ENCODE measurements at places on chromosomes 3 and 15.

GRCh38 chr3:45547764-45548680 lies 46.5 kb upstream of the LIMD1 start:
- no peak for DNase-seq

GRCh38 chr15:68428431-68428940 lies 3.5 kb downstream of the ITGA11 start:
- DNase-seq = no peak

- peak; percentile 66 for DNase-seq
Observed at GRCh38 chr15:92158426-92158825, 235.3 kb upstream of the ST8SIA2 start.

- DNase-seq = no peak
Observed at GRCh38 chr3:182969277-182969676, 11.1 kb downstream of the DCUN1D1 start.

- no peak for DNase-seq
Observed at GRCh38 chr3:99509224-99509623, 129.2 kb upstream of the COL8A1 start.

- peak; percentile 91 for DNase-seq
Observed at GRCh38 chr3:188362405-188362831, 208.5 kb downstream of the LPP start.

- no peak for DNase-seq
Observed at GRCh38 chr3:134008630-134009156, 21.0 kb downstream of the SLCO2A1 start.

DNA sequence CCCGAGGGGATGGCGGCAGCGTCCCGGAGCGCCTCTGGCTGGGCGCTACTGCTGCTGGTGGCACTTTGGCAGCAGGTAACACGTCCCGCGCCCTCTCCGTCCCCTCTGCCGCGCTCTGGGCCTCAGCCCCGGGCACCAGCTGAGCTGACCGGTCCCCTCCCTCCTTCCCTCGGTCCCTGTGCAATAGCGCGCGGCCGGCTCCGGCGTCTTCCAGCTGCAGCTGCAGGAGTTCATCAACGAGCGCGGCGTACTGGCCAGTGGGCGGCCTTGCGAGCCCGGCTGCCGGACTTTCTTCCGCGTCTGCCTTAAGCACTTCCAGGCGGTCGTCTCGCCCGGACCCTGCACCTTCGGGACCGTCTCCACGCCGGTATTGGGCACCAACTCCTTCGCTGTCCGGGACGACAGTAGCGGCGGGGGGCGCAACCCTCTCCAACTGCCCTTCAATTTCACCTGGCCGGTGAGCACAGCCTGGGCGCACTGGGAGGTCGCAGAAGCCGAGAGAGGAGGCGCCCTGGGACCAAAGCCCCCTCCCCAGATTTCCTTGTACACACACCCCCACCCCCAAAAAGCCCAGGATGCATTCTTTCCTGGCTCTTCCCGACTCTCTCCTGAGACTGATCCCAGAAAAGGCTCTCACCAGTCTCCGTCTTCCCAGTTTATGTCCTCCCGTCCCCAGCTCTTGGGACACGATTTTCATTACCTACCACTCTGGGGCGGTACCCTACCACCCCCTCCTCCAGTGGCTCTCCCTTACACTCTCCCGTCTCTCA lies 705 bp downstream of the DLL4 start:
- DNase-seq = peak; percentile 74

- no peak for DNase-seq
Observed at GRCh38 chr3:31240874-31241273, 291.9 kb upstream of the STT3B start.

GRCh38 chr15:75138016-75138999 lies 63.4 kb upstream of the C15orf39 start:
- no peak for DNase-seq

DNA sequence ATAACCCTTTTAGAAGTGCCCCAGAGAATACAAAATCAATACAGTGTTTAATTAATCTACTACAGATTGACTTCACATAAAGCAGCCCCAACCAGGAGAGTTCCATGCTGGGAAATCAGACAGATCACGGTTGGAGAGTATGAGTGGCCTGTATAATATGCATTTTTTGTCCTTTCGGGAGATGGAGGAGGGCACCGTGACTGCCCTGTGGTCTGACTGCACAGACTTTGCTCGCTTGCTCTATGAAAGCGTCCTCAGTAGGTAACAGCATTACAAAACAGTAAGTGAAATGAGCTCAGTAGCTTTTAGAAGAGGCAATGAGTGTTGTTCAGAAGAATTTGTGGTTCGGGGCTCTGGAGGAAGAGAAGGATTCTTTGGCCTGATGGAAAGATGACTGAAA lies 34.2 kb upstream of the SKIL start:
- DNase-seq = no peak

- peak; percentile 49 for DNase-seq
Observed at GRCh38 chr3:40719660-40720287, 195.0 kb downstream of the ZNF621 start.

DNA sequence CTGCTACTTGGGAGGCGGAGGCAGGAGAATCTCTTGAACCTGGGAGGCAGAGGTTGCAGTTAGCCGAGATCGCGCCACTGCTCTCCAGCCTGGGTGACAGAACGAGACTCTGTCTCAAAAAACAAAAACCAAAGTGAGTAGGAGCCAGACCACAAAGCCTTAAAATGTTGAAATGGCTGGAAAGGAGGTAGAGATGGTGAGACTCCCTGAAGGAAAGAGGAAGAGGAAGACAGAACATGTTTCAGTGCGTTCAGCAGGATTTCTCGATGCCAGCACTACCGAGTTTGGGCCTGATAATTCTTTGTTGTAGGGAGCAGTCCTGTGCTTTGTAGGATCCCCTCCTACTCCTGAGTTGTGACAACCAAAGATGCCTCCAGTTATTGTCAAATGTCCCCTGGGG lies 189.9 kb downstream of the AKAP13 start:
- DNase-seq = no peak

DNA sequence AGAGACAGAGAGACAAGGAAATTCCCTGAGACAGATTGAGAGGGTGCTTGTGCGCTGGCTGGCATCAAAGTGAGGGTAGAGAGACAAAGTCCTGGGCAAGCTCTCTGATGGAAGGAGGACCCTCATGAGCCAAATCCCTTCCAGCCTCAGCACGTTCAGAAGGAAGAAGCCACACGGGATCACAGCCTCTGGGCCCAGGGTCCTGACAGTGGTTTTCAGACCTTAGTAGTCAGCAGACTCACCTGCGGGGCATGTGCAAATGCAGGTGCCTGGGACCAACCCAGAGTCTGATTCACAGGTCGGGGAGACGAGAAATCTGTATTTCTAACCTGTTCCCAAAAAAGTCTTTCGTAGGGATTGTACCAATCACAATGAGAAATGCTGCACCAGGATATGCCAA lies 15.2 kb upstream of the KY start:
- no peak for DNase-seq

DNA sequence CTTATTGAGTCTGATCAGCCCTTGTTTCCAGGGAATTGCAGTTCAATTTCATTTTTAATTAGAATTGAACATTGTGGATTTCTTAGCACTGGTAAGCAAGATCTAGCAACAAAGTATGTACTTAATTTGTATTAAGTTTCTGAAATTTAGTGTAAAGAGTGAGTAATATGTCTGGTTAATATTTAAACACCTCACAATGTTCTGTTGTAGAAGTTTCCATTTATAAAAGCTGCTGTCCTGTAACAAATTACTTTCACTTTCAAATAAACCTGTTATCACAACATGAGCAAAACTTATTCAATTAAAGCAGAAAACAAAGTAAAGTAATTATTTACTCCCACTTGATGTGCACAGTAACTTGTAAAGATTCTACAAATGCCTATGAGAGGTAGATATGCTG lies 448.5 kb downstream of the NAALADL2 start:
- peak; percentile 49 for DNase-seq

- peak; percentile 59 for DNase-seq
Observed at GRCh38 chr15:64894395-64895056, 17.2 kb upstream of the ANKDD1A start.

DNA sequence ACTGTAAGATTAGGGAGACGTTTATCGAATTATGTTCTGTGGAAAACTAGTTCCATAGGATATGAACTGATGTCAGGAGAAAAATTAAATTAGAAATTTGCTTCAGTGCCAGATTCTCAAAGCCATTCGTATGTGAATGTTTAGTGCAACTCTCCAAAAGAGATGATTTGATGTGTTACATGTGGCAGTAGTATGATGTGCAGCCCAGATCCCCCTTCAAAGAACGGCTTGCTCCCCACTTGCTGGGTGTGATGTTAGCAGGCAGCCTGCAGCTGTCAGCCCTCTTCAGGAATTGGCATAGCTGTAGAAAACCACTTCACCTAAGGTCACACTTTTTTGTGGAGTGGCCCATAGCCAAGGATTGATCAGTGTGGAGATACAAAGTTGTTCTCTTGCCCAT lies 127.0 kb upstream of the CCDC54 start:
- no peak for DNase-seq

- no peak for DNase-seq
Observed at GRCh38 chr15:93312891-93313486, 224.0 kb upstream of the RGMA start.

GRCh38 chr15:78007211-78007931 lies 70.1 kb downstream of the TBC1D2B start:
- DNase-seq = no peak

DNA sequence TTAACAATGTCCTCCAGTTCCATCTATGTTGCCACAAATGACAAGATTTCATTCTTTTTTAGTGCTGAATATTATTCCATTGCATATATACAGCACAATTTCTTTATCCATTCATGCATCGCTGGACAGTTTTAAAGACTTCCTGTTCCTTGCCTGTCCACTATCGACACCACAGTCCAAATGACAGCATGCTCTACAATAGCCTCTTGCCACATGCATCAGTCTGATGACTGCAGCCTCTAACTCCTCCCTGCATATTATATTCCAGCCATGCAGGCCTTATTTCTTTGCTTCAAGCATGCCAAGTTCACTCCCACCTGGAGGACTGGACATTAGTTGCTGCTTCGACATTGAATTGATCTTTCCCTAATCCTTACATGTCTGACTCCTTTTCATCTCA lies 306.2 kb downstream of the FOXP1 start:
- no peak for DNase-seq

- DNase-seq = peak; percentile 8
Observed at GRCh38 chr15:42723068-42723467, 13.9 kb downstream of the CDAN1 start.

- no peak for DNase-seq
Observed at GRCh38 chr15:63323798-63324563, 46.6 kb downstream of the APH1B start.

- no peak for DNase-seq
Observed at GRCh38 chr3:185297867-185298266, 44.0 kb upstream of the EHHADH start.

DNA sequence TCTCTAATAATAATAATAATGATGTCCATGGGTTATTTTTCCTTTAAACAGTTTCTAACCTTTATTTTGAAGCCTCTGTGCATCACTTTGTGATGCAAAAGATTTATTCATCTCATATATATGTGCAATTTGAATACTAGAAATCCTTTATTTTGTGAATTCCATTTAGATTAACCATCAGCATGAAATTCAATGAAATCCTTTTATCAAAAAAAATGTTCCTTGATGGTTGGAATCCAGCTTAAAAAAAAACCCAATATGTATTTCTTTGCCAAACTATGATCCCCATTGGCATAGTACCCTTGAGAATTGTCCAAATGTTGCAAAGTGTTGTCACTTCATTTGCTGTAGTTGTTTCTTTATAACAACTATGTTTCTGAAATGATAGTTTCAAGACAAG lies 7.4 kb downstream of the TBC1D23 start:
- DNase-seq = no peak

DNA sequence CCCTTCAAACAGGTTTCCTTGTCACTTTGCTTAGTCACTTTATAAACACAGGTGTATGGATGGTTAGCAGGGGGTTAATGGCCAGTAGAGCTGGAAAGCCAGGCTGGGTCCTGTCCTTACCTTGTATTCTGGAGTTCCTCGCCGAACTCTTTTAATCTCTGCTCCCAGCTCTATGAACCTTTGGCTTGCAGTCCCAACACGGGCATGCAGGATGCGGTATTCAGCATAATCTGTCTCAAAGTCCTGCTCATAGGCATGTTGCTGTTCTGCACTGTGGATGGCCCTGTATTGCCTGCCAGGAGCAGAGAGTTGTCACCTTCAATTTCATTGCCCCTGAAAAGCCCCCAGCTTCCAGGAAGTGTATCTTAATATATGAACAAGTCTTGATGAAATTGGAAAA lies 2.7 kb downstream of the ELL3 start:
- DNase-seq = peak; percentile 35
